Activated CD4-positive, alpha-beta memory T cell treated with anti-CD3 and anti-CD28 coated beads for 36 hours (primary cell): ENCODE measurements at places on chromosomes 13 and 19. TPM values are rescaled to one million over a fixed set of nuclear protein-coding genes. Genes with fewer than 3 reads are reported as not detected.

SERTAD1 gene
- total RNA-seq, result 12.6 TPM

RASL11A gene
- total RNA-seq, result 4.8 TPM

TBCB gene
- 137 TPM for total RNA-seq

BCAM gene
- total RNA-seq, result not detected

KRTDAP gene
- total RNA-seq, result not detected

DNA sequence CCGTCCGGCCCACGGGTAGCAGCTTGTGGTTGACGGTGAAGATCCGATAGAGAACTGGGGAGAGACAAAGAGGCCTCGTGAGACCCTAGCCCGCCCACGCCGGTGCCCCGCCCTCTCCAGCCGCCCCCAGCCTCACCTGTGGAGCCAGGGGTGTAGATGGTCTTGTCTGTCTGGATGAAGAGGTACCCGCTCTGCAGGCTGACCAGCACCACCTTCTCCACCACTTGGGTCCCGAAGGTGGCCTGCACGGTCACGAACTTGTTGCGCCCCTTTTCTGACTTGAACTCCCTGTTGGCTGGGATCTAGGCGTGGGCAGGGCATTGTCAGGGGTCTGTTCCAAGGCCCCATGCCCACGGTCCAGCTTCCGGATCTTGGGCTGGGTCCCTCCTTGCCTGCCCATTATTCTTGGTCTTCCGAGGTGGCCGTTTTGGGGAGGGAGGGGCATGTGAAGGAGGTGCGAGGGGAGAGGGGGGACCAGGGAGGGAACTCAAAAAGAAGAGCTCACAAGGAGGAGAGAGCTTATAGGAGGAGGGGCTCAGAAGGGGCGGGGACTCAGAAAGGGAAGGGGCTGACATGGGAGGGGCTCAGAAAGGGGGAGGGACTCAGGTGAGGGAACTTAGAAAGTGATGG lies 2.2 kb downstream of the C3 start:
- H3K4me1 ChIP-seq, result peaks cover 4% of the 10 kb centered on the region
- H3K4me3 ChIP-seq, result no peak overlapping the region
- no peak for DNase-seq
- no peak overlapping the region for H3K27ac ChIP-seq
- no peaks in the 10 kb centered on the region for H3K36me3 ChIP-seq

DNA sequence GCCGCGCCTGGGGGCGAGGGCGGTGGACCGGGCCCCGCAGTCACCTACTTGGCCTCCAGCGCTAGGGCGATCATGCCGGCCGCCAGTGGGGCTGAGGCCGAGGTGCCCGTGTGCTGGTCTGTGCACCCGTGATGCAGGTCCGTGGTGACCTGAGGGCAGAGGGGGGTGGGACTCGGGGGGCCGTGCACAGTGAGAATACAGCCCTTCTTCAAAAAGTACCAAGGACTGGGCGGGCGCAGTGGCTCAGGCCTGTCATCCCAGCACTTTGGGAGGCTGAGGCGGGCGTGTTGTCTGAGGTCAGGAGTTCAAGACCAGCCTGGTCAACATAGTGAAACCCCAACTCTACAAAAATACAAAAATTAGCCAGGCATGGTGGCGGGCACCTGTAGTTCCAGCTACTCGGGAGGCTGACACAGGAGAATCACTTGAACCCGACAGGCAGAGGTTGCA lies 5.0 kb upstream of the C19orf25 start:
- no peak overlapping the region for H3K4me3 ChIP-seq
- H3K36me3 ChIP-seq, result peaks cover under 1% of the 10 kb centered on the region
- H3K4me1 ChIP-seq, result peaks cover 3% of the 10 kb centered on the region
- no peak overlapping the region for H3K27ac ChIP-seq
- H3K27me3 ChIP-seq, result no peaks in the 10 kb centered on the region

DNA sequence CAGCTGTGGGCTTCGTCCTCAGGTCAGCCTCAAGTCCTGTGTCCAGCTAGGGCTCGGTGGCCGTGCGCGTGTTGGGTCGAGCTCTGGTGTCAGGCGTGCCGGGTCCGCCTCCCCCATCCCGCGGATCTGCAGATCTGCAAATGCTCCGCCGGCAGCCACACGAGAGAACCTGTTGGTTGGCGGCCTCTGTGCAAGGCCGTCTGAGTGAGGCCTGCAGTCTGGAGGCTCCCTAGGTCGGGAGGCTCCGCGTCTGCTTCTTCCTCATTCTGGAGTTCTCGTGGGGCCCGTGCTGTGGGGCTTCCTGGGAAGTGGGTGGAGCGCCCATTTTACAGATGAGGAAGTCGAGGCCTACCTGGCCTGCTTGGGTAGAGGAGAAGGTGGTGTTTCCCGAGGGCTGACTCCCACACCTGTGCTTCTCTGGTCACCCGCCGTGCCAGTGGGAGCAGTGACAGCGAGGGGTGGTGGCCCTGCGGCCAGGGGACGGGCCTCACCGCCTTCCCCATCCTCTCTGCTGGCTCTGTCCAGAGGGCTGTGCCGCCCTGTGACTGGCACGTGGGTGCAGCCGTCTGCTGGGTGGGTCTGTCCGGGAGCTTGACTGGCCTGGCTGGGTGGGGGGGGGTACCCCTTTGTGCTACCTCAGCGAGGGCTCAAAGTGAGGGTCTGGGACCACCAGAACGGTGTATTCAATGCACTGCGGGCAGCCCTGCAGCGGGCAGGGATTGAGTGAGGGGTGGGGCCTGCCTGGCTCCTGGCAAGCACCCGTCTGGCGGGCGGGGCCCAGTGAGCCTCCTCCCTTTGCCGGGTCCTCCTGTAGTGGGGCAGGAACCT lies 3.3 kb downstream of the CSNK1G2 start:
- peaks cover 6% of the 10 kb centered on the region for H3K36me3 ChIP-seq
- H3K27ac ChIP-seq, result no peak overlapping the region
- H3K4me1 ChIP-seq, result peaks cover 38% of the 10 kb centered on the region

- no peak for DNase-seq
- H3K27me3 ChIP-seq, result peaks cover 6% of the 10 kb centered on the region
- no peaks in the 10 kb centered on the region for H3K36me3 ChIP-seq
- H3K4me3 ChIP-seq, result no peak overlapping the region
- peaks cover 7% of the 10 kb centered on the region for H3K4me1 ChIP-seq
Measured at GRCh38 chr19:35094656-35095055, 21.0 kb upstream of the FXYD3 start.

- no peaks in the 10 kb centered on the region for H3K36me3 ChIP-seq
- H3K4me3 ChIP-seq, result no peak overlapping the region
- H3K27ac ChIP-seq, result no peak overlapping the region
- H3K4me1 ChIP-seq, result no peaks in the 10 kb centered on the region
- H3K27me3 ChIP-seq, result peaks cover 17% of the 10 kb centered on the region
Measured at GRCh38 chr19:8973501-8974091, 36.6 kb downstream of the MUC16 start.

DNA sequence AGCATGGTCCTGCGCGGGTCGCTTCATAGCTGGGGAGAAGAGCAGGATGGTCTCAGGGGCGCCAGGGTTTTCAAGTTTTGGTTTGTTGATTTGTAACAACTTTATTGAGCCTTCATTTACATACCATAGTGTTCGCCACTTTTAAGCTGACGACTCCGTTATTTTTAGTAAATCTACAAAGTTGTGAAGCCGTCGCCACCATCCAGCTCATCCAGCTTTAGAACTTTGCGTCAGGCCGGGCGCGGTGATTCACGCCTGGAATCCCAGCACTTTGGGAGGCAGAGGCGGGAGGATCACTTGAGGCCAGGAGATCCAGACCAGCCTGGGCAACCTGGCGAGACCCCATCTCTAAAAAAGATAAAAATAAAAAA lies 404 bp downstream of the C19orf44 start:
- no peaks in the 10 kb centered on the region for H3K27me3 ChIP-seq
- H3K4me3 ChIP-seq, result peak overlapping the region; percentile 93
- no peak overlapping the region for H3K27ac ChIP-seq
- H3K4me1 ChIP-seq, result peaks cover 17% of the 10 kb centered on the region

DNA sequence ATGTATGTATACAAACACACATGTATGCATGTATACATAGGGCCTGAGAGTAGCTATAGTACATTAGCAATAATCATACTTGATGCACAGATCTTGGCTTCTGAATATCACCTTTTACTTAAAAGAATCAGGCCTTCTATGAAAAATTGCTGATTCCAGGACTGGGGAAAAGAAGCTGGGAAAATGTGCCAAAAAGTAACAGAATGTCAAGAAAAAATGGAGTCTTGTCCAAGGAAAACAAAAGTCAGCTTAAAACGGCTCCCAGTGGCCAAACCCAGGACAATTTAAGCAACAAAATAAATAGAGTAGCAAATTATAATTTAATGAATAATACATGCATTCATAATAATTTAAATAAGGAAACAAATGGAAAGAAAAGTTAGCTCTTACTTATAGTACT lies 2104.9 kb downstream of the PCDH9 start:
- no peaks in the 10 kb centered on the region for H3K4me1 ChIP-seq
- DNase-seq, result no peak
- H3K27ac ChIP-seq, result no peak overlapping the region

DNA sequence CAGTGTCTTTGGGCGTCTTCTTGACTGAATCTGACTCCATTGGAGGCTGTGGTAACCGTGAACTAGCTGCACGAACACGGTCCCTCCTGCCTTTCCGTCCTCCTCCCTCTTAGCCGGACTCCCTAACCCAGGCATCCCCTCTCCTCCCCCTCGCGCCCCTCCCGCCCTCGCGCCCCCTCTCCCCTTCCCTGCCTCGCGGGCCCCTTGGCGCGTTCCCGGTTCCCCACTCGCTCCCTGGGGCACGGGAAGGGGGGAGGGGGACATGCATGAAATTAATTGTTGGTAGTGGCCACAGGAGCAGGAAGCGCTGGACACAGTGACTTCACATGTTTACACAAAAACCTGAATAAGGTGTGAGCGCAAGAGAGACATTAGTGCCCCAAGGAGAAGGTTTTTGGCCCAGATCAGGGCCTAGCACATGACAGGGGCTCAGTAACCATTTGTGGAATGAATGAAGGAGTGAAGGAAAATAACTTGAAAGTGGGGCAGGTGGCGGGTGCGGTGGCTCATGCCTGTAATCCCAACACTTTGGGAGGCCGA lies 279 bp downstream of the DMRTC2 start:
- no peak overlapping the region for H3K4me3 ChIP-seq
- no peaks in the 10 kb centered on the region for H3K36me3 ChIP-seq
- no peaks in the 10 kb centered on the region for H3K27me3 ChIP-seq
- H3K4me1 ChIP-seq, result no peaks in the 10 kb centered on the region

- no peak overlapping the region for H3K4me3 ChIP-seq
- DNase-seq, result no peak
- peaks cover 23% of the 10 kb centered on the region for H3K4me1 ChIP-seq
- no peak overlapping the region for H3K27ac ChIP-seq
- H3K36me3 ChIP-seq, result no peaks in the 10 kb centered on the region
Measured at GRCh38 chr13:50589651-50590054, 253.8 kb downstream of the DLEU7 start.

DNA sequence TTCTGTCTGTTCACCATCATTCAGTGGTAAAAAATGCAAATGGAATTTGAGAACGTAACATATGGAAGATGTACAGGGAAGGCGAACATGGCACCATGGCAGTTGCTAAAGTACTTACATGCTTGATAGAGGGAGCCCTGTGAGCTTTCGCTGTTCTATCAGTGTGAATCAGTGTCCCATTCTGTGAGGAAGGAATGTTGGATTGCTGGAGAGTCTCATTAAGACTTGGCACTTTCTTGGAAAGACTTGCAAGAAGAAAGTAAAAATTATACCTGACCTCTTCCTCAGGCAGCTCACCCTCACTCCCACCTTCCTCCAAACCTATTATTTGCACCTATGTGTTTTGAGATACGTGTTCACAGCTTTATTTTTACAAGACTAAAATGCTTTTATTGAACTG lies 43.5 kb downstream of the FREM2 start:
- no peak overlapping the region for H3K4me3 ChIP-seq
- H3K36me3 ChIP-seq, result no peaks in the 10 kb centered on the region
- no peak overlapping the region for H3K27ac ChIP-seq
- no peak for DNase-seq

- no peaks in the 10 kb centered on the region for H3K27me3 ChIP-seq
- peak within 1 kb of the TSS; percentile 96 for H3K27ac ChIP-seq
- H3K36me3 ChIP-seq, result peaks cover 31% of the 10 kb centered on the region
- peak; percentile 80 for DNase-seq
- H3K4me1 ChIP-seq, result peaks cover 54% of the 10 kb centered on the region
- H3K4me3 ChIP-seq, result peak within 1 kb of the TSS; percentile 89
Measured at GRCh38 chr19:15464394-15465385, at the start of gene RASAL3. Gene RASAL3, minus strand, starts transcription at chr19:15464544. Its CDS starts 186 bp downstream, at chr19:15464358.

DNA sequence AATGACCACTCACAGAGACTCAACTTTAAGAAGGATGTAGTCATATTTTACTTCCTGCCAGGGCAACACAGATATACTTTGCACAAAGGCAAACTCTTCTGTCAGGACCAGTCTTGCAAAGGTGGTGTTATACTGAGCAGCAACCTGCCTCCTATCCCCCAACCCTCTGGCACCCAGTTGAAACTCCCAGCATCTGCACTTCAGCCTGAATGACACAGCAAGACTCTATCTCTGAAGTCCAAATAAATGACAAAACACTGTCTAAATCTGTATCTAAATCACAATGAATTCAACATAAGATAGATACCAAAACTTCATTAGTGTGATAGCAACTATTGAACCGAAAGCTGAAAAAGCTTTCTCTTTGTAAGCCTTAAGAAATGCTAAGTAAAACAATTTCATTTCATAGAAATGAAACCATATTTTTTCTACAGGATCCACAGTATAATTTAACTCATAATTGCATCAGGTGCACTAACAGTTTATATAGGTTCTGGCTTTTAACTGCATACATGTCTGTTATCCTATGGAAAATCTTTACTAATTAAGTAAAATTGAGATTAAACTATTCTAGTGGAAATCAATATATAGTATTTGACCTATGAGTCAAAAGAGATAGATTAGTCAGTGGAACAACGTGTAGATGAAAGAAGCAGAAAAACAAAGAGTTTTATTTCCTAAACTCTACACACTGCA lies 163.7 kb downstream of the TBC1D4 start:
- peak overlapping the region; percentile 91 for H3K27ac ChIP-seq
- no peaks in the 10 kb centered on the region for H3K27me3 ChIP-seq
- H3K36me3 ChIP-seq, result peaks cover 2% of the 10 kb centered on the region
- H3K4me1 ChIP-seq, result peaks cover 55% of the 10 kb centered on the region
- DNase-seq, result peak; percentile 38

DNA sequence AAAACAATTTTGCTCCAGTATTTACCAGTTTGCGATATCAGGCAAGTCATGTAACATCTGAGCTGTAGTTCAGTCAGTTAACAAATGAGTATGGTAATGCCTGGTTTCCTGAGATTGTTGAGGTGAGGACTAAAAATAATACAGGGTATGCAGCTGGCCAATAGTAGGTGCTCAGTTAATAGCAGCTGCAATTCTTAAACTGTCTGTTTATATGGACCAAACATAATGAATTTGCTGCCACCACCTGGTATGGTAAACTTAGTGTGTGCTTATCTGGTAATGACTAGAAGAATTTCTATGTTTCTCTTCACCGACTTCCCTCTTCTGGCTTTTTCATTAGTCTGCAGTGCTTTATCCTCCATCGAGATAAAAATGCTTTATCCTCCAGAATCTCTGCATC lies 9.1 kb downstream of the ZMYM2 start:
- no peak overlapping the region for H3K4me3 ChIP-seq
- no peak overlapping the region for H3K27ac ChIP-seq
- no peaks in the 10 kb centered on the region for H3K27me3 ChIP-seq
- peaks cover 29% of the 10 kb centered on the region for H3K4me1 ChIP-seq
- peaks cover 23% of the 10 kb centered on the region for H3K36me3 ChIP-seq

DNA sequence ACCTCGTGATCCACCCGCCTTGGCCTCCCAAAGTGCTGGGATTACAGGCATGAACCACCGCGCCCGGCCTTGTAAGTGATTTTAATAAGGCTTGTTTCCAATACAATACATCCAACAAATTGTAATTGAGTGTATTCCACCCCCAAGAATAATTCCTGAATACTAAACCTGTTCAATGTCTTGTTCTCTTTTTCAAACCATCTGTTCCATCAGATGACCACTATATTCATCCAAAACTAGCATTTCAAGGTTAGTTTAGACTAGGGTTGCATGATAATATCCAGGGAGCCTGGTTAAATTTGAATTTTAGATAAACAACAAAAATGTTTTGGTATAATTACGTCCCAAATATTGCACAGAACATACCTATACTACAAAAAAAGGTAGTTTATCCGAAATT lies 135.4 kb upstream of the WASF3 start:
- no peak for DNase-seq
- no peak overlapping the region for H3K27ac ChIP-seq
- H3K27me3 ChIP-seq, result peaks cover 13% of the 10 kb centered on the region
- H3K4me3 ChIP-seq, result no peak overlapping the region
